ENCODE measurements at places on chromosomes 5 and 9. TPM values are rescaled to one million over a fixed set of nuclear protein-coding genes. Genes with fewer than 3 reads are reported as not detected.

Gene TOR1A
- total RNA-seq, result 12.0 TPM

Gene OBP2B
- total RNA-seq, result not detected

Gene CKMT2
- total RNA-seq, result 1,933 TPM

Gene CTXN3
- total RNA-seq, result not detected

Gene ASPN
- total RNA-seq, result 4.8 TPM
